ENCODE measurements at places on chromosomes 4 and X. TPM values are rescaled to one million over a fixed set of nuclear protein-coding genes. Genes with fewer than 3 reads are reported as not detected.

DNA sequence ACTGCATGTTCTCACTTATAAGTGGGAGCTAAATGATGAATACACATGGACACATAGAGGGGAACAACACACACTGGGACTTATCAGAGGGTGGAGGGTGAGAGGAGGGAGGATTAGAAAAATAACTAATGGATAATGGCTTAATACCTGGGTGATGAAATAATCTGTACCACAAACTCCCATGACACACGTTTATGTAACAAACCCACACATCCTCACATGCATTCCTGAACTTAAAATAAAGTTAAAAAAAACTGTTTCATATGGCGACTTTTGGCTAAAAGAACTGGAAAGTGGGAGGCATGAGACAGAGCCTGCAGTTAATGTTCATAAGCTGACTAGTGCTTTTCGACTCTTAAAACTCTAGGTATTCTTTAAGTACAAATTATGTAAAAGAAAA lies 98.9 kb upstream of the NPFFR2 start:
- no peak overlapping the region for H3K27ac ChIP-seq
- no peaks in the 10 kb centered on the region for H3K27me3 ChIP-seq
- H3K4me1 ChIP-seq: no peaks in the 10 kb centered on the region
- DNase-seq: no peak
- H3K36me3 ChIP-seq: no peaks in the 10 kb centered on the region

GRCh38 chr4:39433878-39434492 lies 24.7 kb downstream of the RPL9 start:
- DNase-seq: no peak
- no peaks in the 10 kb centered on the region for H3K36me3 ChIP-seq
- peaks cover 15% of the 10 kb centered on the region for H3K4me1 ChIP-seq
- no peak overlapping the region for H3K4me3 ChIP-seq
- H3K27ac ChIP-seq: no peak overlapping the region

DNA sequence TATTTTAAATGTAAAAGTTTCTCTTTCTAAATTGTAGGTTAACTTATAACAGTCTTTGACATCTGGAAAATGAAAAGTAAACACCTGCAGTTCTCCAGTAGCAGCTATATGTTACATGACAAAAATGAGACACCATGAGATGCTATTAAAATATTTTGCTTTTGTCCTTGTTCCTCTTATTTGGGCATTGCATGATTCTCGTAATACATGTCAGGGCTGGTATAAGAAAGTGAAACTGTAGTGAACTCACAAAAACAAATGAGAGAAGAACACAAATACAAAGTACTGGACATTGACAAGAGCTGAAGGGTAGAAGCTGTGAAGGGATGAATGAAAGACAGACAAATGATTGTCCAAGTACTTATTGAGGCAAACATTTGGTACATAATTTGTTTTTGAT lies 9.0 kb downstream of the GK2 start:
- H3K4me3 ChIP-seq: no peak overlapping the region
- no peaks in the 10 kb centered on the region for H3K36me3 ChIP-seq
- H3K27ac ChIP-seq: no peak overlapping the region
- H3K4me1 ChIP-seq: no peaks in the 10 kb centered on the region
- no peak for DNase-seq

DNA sequence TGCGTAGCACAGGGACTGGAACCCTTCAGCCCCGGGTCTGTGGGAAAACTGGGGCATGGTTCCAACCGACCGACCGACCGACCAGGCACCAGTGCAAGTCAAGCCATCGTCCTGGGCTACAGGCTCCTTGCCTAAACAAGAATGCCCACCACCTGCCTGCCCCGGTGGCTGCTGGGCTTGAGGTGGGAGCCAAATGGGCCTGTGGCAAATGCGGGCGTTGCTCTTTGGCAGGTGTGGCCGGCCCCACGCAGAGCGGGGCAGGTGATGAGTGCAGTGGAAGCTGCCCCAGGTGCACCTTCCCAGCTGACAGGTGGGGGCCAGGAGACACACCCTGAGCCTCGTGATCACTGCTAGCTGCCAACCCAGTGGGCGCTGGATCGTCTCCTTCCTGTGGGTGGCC lies 77.9 kb downstream of the MTMR1 start:
- H3K4me3 ChIP-seq: no peak overlapping the region
- H3K27me3 ChIP-seq: no peaks in the 10 kb centered on the region
- no peak for DNase-seq
- H3K36me3 ChIP-seq: no peaks in the 10 kb centered on the region
- no peaks in the 10 kb centered on the region for H3K4me1 ChIP-seq

DNA sequence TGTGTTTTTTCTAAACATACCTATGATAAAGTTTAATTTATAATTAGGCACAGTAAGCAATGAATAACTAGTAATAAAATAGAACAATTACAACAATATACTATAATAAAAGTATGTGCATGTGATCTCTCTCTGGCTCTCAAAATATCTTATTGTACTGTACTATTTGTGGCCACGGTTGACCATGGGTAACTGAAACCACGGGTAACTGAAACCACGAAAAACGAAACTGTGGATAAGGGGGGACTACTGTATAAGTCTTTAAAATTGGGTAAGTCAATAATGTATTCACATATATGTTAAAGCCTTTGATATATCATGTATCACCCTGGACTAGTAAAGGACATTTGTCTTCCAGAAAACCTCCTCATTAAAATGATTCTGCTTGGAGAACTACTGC lies 20.0 kb downstream of the TMEM154 start:
- H3K4me3 ChIP-seq: no peak overlapping the region
- no peaks in the 10 kb centered on the region for H3K4me1 ChIP-seq
- H3K27me3 ChIP-seq: no peaks in the 10 kb centered on the region
- DNase-seq: no peak
- H3K36me3 ChIP-seq: no peaks in the 10 kb centered on the region

DNA sequence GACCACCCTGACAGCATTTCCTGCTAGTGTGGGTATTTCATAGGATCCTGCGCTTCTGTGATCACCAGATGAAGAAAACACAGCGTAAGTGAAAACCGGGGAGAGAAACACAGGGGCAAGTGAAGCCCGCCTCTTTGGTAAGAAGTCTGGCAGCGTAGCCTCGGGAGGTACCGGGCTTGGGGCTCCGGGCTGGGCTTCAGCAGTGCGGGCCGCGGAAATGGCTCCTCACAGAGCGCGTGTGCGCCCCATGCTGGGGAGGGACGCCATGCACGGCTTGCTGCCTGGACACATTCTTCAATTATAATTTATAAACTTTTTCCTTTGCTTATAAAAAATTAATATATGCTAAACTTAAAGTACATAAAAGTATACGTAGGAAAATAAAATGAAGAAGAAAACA lies 151.5 kb downstream of the AFAP1 start:
- no peak overlapping the region for H3K27ac ChIP-seq
- no peak overlapping the region for H3K4me3 ChIP-seq
- H3K27me3 ChIP-seq: no peaks in the 10 kb centered on the region
- no peaks in the 10 kb centered on the region for H3K4me1 ChIP-seq

DNA sequence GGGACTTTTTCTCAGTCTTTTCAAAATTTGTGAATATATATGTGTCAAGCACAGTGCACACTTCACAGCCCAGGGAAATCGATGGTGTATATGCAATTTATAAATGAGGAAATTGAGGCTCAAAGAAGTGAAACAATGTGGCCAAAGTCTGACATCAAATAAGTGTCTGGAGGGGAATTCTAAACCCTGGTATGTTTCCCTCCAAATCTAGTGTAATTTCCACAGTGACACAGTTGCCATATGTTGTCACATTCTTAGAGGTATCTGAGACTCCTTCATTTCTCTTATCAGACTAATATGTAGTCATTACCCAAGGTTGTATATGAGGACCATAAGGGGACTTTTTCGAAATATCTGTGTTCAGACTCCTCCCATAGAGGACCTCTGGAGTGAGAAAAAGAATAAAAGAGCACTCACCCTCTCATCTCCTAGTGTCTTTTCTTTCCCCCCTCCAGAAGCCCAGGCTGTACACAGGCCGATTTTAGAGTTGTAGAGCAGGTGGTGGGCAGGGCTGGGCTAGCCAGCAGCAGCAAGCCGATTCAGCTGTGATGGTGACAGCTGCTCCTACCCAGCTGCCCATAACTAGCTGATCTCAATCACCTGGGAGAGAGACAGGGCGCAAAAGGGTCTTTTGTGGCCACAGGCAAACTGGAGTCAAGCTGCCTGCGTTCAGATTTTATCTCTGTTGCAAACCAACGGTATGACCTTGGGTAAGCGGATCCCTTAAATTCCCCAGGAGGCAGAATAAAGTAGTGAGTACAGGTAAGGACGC lies 55.1 kb downstream of the CLCN5 start:
- no peaks in the 10 kb centered on the region for H3K36me3 ChIP-seq
- H3K4me3 ChIP-seq: no peak overlapping the region
- DNase-seq: no peak
- no peaks in the 10 kb centered on the region for H3K27me3 ChIP-seq
- H3K4me1 ChIP-seq: peaks cover 4% of the 10 kb centered on the region

DNA sequence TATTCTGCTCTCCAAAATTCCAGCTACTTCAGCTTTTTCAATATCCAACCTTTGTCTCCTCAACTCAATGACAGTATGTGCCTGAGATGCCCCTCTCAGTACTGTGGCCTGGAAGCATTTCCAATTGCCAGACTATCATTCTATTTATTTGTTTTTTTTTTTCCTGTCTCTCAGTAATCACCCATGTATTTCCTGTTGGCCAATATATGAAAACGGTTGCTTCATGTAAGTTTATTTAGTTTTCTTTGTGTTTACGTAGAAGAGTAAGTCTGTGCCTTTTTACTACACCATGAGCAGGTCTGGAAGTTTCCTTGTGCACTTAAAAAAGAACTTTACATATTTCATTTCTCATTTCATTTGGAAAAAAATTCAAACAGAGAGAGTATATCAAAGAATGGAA lies 537.5 kb upstream of the SPANXN1 start:
- H3K4me3 ChIP-seq: no peak overlapping the region
- H3K27ac ChIP-seq: no peak overlapping the region
- no peaks in the 10 kb centered on the region for H3K27me3 ChIP-seq

DNA sequence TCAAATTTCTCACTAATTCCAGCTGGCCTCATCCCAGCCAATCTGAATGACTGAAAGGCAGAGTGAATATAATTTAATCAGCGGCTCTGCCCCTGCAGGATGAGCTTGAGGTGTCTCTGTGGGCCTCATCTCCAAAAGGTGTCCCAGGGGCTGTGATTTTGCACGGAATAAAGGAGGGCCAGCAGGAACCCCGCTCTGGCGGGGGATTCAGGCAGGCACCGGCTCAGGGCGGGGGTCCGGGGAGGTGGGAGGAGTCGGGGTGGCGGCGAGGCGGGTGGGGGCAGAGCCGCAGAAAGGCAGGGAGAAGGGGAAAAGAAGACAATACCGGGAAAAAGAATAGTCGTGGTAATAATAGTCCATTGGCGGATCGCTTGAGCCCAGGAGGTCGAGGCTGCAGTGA lies 16.0 kb upstream of the ERCC6L start:
- H3K4me3 ChIP-seq: no peak overlapping the region
- no peaks in the 10 kb centered on the region for H3K27me3 ChIP-seq
- DNase-seq: no peak
- no peak overlapping the region for H3K27ac ChIP-seq
- no peaks in the 10 kb centered on the region for H3K4me1 ChIP-seq

DNA sequence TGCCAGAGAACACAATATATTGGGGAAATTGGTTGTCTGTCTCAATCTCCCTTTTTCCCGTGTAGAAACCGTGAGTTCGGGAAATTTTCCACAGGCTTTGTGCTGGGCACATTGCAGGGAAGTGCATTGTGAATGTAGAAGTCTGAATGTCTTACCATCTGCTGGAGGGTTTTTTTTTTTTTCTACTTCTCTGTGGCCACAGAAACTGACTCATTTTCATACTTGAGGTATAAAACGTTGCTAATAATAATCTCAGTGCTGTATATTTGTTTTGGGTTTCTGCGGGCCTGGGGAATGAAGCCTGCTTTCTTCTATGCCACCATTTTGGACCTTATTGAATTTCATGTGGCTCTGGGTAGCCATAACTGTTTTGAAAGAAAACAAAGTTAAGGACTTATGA lies 1001.2 kb downstream of the STIM2 start:
- H3K27ac ChIP-seq: no peak overlapping the region
- no peaks in the 10 kb centered on the region for H3K27me3 ChIP-seq
- no peak overlapping the region for H3K4me3 ChIP-seq
- no peaks in the 10 kb centered on the region for H3K36me3 ChIP-seq
- DNase-seq: no peak

DNA sequence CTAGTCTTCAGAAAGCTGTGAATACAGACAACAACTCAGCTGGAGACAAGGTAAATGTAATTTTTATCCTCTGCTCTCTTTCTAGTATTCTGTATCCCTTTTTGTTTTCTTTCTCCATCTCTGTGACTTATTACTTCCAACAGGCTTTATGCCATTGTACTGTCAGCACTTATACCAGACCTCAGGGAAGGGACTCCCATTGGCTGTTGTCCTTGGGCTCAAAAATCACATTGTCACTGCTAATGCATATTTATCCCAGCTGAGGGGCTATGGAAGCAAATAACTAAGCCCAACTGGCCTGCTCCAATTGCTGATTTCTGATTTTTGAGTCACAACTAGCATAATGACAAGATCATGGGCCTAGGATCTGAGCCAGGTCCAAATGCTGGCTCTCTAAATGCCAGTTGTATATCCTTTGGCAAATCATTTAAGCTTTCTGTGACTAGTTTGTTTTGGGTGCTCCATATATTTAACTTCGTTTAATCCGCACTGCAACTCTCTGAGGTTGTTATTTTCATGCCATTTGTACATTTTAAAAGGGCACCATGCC lies 395.1 kb upstream of the GNPDA2 start:
- H3K27ac ChIP-seq: no peak overlapping the region
- no peaks in the 10 kb centered on the region for H3K27me3 ChIP-seq
- no peaks in the 10 kb centered on the region for H3K36me3 ChIP-seq
- DNase-seq: no peak

- no peaks in the 10 kb centered on the region for H3K4me1 ChIP-seq
- no peak overlapping the region for H3K4me3 ChIP-seq
- no peak for DNase-seq
- no peaks in the 10 kb centered on the region for H3K36me3 ChIP-seq
Measured at GRCh38 chrX:109487640-109488039, 5.8 kb upstream of the GUCY2F start.

Gene AWAT2
- total RNA-seq: not detected

Gene MAGEB1
- not detected for total RNA-seq

Gene WWC2
- 28.6 TPM for total RNA-seq

Gene PYURF
- total RNA-seq: 134 TPM
